Calu3 (cell line): ENCODE measurements at places on chromosomes 16 and 17.

DNA sequence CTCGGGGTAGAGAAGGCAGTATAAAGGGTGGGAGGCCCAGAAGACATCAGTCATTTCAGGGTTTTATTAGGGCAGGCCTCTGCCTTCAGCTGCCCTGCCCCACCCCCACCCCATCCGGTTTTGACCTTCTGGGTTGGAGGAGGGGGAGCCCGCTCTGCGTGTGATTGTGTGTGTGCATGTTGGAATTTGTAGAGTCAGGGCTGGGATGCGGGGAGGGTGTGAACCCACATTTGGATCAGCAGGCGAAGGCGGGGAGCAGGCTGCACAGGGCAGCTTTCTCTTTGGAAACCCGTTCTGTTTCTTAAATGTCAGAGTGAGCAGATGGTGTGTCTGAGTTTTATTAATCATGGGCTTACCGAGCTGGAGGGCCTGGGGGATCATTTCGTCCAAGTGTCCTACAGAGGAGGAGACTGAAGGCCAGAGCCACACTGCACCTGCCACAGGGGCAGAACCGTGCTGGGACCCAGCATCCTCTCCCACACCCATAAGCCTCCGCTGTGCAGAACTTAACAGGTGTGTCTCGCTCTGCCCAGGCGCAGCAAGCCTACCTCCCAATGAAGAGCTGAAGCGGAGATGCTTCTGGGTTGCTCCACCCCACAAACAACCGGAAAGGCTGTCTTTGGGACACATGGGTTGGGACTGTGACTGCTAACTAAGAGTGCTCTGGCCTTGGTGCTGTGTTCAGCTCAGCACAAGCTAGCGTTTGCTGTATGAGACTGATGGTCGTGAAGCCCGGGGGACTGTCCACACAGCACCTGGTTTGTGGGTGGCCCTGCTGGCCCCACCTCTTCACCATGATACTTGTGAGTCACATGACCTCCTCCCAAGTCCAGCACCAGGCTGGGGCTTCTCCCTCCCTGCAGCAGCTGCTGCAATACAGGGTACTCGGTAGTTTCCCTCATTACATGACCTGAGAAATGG, 70.9 kb upstream of the GSE1 start:
- no peak for DNase-seq

GRCh38 chr16:87691686-87692079, 74.1 kb downstream of the KLHDC4 start:
- no peak for DNase-seq

- no peak for DNase-seq
Observed at GRCh38 chr17:41660221-41660711, 28.4 kb upstream of the EIF1 start.

- peak; percentile 51 for DNase-seq
Observed at GRCh38 chr17:69501591-69502468, 87.3 kb downstream of the MAP2K6 start.

- no peak for DNase-seq
Observed at GRCh38 chr17:29050176-29050575, 7.2 kb downstream of the PIPOX start.

DNA sequence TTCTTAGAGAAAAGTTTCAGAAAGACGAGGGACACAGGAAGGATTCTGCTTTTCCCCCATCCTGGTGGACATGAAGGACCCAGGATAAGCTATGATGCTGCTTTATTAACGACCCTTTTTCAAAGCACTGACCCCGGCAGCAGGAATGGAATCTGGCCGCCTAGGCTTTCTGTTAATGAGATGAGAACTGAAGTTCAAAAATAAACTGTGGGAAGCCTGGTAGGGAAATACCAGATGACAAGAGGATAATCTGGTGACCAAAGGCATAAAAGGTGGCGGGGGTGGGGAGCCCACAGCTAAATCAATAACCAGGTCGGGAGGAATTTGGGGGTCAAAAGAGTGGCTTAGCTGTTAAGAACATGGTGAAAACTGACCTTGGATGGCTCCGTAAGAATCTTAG, 171.0 kb downstream of the XYLT1 start:
- DNase-seq = no peak

DNA sequence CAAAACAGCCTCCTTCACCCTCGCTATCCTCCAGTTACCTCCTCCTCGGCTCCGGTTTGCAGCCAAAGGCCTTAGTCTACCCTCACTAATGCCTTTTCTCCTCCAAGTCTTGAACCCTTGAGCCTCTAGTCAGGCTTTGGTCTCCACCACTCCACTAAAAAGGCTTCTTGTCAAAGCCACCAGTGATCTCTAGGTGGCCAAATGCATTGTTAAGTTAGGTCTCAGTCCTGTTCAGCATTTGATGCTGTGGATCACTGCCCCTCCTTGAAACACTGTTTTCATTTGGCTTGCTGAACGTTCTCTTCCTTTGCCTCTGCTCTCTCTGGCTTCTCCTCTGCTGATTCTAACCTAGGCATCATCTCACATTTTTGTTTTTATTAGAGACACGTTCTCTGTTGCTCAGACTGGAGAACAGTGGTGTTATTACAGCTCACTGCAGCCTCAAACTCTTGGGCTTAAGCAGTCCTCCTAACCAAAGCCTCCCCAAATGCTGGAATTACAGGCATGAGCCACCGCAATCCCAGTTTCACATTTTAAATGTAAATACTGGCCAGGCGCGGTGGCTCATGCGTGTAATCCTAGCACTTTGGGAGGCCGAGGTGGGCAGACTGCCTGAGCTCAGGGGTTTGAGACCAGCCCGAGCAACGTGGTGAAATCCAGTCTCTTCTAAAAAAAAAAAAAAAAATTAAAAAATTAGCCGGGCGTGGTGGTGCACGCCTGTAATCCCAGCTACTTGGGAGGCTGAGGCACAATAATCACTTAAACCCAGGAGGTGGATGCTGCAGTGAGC, 1.1 kb downstream of the SGF29 start:
- no peak for DNase-seq

- peak; percentile 32 for DNase-seq
Observed at GRCh38 chr16:71630808-71631207, 4.8 kb downstream of the MARVELD3 start.

GRCh38 chr16:49886554-49887094, 30.7 kb upstream of the ZNF423 start:
- DNase-seq = no peak

DNA sequence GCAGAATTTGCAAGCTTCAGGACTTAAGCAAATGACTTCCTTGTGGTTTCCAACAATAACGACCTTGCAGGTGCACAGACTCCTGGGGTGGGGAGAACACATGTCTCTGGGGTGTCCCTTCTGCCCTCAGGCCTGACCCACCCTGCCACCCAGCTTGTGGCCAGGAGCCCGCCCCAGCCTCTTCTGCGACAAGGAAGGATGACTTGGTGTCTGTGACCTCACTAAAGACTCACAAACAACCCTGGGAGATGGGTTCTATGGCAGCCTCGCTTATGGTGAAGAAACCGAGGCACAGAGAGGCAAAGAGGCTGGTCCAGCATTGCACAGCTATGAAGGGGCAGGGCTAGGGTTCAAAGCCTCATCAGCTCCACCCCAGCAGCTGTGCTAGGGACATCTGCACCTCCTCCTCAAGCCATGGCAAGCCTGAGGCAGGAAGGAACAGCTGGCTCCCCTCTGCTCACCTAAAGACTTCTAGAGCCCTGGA, 2.6 kb downstream of the ATP2A3 start:
- no peak for DNase-seq

DNA sequence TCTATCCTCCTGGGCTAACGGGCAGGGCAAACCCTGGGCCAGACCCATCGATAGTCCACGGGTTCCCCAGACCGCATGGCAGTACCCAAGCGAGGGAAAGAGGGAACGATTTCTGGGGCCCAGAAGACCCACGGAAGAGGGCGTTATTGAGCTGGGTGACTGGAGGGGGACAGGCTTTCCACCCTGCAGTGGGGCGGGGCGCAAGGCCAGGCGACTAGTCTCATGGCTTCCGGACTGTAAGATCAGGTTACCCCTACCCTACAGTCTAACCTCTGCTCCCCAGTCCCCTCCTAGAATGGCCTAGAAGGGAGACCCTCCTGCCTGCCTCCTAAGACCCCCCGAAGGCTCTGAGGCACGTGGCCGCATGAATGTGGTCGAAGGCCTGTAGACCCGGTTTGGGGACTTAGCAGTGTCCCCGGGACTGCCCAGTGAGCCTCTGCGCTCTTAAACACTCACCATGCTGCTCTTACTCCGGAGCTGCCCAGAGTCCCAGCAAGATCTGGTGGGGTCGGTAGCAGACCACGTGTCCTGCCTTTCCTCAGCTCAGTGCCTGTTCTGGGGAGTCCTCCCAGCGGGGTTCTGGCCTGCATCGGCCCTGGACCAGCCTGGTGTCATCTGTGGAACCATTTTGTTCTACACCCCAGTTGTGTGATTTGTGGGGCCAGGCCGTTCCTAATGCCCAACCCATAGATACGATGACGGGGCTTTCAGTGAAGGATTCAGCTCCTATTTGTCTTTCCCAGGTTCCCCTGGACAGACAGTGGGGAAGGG, 13.2 kb upstream of the AURKB start:
- DNase-seq = peak; percentile 57

- DNase-seq = peak; percentile 37
Observed at GRCh38 chr16:2009164-2009711, 383 bp downstream of the ZNF598 start.

- no peak for DNase-seq
Observed at GRCh38 chr17:47179141-47179540, 10.0 kb downstream of the CDC27 start.

DNA sequence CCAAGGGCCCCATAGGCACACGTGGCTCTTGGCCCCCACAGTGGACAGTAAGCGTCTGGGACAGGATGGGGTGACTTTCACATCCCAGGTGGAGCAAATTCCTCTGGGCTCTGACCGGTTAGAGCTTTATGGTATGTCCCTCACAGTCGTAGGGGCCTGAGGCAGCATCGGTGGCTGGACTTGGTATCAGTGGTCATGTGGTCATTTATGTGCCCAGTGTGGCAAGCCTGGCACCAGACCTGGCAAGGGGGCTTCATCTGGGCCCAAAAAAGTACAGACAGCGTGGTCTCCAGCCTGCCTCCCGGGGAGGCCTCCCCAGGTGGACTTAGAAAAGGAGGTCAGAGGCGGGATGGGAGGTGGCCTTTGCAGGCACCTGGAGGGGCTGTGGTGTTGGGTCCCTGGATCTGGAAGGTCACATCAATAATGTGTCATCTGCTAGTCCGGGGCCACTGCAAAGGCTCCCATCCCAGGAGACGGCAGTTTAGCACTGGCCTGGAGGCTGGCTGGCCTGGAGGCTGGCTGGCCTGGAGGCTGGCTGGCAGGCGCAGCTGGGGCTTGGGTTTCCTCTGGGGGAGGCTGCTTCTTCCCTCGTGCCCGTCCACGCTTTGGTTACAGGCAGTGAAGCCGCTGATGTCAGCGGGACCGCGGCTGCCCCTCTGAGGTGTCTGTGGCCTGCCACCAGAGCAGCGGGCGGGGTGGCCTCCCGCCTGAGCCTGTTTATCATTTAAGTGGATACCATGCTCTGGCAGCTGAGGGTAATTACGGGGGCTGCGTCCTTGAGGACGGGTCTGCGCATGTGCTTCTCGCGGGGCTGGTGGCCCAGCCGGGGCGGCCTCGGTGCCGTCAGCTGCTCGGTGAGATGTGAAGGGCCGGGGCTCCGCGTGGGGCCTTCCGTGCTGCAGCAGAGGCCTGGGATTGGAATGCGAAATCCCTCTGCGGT, 20.7 kb upstream of the CBX4 start:
- no peak for DNase-seq

DNA sequence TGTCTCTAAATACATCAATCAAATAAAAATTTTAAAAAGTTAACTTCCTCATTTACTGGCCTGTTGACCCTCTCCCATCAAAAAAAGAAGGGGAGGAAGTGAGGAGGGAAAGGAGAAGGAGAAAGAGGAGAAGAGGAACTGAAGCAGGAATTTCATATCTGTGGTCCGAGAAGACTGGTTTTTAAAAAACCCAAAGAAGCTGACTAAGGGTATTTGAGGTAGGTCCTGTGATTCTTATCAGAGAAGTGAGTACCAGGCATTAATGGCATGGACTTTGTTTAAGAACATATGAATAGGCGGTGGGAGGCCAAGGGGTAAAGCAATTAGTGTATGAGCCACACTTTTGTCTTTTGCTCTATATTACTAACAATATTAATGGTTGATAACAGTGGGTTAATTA, 2.0 kb downstream of the SLC46A1 start:
- no peak for DNase-seq

DNA sequence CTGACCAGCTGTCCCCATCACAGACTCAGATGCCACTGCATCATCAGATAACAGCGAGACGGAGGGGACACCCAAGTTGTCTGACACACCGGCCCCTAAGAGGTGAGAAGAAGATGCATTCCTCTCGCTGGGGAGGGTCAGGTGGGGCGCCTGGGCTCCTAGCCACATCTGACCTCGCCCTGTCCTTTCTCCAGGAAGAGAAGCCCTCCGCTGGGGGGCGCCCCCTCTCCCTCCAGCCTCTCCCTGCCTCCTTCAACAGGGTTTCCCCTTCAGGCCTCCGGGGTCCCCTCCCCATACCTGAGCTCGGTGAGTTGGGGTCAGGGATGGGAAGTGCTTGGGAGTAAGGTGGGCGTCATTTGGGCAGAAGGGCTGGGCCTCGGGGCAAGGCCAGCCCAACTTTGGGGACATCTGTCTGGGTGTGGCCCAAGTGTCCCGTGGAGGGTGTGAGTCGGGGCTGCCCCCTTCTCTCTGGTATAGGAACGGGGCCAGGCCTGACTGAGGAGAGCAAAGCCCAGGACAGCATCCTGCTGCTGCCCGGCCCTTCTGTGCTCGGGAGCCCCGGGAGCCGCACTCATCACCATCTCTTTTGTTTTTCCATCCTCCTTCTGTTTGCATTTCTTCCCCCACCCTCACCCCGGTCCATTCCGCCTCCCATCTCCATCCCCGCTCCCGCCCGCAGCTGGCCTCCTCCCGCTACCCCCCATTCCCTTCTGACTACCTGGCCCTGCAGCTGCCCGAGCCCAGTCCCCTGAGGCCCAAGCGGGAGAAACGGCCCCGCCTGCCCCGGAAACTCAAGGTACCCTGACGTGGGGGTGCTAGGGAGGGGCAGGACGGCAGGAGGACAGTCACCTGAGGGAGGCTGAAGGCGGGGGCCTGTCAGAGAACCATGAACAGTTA, 4.9 kb downstream of the INO80E start:
- no peak for DNase-seq

DNA sequence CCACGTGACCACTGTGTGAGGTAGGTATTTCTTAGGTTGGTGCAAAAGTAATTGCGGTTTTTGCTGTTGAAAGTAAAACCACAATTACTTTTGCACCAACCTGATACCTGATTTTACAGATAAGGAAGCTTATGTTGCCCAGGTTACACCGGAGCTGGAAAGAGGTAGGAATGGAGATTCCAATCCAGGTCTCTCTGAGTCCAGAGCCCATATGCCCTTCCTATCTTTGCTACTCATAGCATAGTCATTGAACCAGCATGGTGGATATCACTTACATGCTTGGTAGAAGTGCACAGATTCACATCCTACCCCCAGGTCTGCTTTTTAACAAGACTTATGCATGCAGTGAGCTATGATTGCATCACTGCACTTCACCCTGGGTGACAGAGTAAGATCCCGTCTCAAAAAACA, 61.8 kb downstream of the ARSG start:
- DNase-seq = no peak

DNA sequence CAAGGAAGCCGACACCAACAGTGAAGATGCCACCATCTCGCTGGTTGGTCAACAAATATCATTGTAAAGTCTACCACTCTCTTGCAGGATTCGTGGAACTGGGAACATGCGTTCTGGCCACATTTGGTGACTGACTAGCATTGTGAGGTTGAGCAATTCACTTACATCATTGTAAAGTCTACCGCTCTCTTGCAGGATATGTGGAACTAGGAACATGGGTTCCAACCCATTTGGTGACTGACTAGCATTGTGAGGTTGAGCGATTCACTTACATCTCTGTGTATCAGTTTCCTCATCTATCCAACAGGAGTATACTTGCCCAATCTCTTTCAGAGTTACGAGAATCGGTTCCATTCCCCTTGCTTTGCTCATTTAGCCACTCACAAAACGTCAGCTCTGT, 42.6 kb upstream of the RPH3AL start:
- no peak for DNase-seq
